CD8-positive, alpha-beta T cell (primary cell): ENCODE measurements at places on chromosomes 13 and 19.

- DNase-seq, result no peak
Observed at GRCh38 chr13:110989331-110989730, 74.5 kb upstream of the ANKRD10 start.

DNA sequence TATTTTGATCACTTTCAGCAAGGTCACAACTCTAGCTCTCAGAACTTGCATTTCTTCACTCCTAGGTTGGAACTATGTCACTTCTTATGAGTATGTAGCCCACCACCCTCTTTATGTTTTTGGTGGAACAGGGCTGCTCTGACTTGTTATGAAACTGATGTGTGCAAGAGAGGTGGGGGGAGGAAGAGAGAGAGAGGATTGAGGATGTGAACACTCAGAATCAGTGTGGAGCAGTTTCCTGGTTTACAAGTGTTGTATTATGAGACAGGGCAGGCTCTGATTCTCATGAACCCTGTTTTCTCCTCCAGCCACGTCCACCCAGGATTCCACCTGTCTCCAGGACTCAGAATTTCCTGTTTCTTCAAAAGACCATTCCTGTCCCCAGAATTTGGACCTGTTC is 16.1 kb downstream of the ZNF317 start:
- DNase-seq, result no peak

DNA sequence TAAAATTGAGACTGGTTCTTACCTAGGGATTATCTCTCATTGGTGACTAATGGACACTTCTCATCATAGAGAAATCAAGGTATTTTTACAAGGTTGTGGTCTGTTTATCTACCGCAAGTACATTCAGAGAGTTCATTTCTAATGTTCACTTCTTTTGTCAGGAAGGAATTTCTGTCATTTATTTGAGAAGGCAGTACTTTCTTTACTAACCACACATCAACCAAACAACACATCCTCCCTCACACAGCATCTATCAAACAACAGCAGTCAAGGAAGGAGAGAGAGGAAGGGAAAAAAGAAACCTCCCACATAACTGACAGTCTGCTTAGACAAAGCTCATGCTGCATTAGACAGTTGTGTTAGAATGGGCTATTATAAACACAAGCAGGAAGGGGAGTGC is 182.3 kb upstream of the KLF12 start:
- DNase-seq, result peak; percentile 12

GRCh38 chr13:51488212-51488611 is 35.4 kb upstream of the INTS6 start:
- no peak for DNase-seq

GRCh38 chr13:44955406-44955805 is 33.9 kb downstream of the NUFIP1 start:
- DNase-seq, result no peak

DNA sequence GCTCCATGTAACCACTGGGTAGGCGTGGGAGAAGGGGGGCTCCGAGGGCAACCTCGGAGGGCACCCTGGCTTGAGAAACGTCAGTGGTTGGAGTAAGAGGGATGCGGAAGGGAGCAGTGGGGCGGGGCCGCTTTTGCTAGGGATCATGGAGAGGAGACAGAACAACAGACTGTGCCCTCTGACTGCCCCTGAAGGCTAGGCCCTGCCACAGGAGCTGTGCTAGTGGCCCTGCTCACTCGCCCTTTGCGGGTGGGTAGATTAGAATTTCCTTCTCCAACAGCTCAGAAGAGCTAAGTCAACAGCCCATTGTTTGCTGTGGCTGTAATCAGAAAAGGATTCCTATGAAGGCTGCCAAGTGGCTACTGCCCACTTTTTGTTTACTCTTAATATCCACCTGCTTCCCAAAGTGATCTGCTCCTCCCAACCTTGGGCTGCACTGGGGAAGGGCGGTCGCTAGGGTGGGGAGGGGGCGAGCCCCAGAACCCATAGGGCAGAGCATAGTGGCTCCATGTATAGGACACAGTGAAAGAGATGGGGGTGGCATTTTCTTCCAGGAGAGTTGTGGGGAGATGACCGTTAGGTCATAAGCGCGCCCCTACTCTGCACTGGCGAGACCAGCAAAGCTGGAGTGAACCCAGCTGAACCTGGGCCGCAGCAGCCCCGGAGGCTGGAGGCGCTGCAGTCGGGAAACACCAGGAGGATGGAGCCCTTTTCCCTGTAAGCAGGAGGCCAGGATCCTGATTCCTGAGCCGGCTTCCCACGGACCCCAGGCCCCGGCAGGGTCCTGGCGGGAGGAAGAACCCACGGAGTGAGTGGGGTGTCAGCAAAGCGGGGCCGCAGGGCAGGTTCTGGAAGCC is 1.9 kb upstream of the C1QTNF9 start:
- DNase-seq, result no peak

DNA sequence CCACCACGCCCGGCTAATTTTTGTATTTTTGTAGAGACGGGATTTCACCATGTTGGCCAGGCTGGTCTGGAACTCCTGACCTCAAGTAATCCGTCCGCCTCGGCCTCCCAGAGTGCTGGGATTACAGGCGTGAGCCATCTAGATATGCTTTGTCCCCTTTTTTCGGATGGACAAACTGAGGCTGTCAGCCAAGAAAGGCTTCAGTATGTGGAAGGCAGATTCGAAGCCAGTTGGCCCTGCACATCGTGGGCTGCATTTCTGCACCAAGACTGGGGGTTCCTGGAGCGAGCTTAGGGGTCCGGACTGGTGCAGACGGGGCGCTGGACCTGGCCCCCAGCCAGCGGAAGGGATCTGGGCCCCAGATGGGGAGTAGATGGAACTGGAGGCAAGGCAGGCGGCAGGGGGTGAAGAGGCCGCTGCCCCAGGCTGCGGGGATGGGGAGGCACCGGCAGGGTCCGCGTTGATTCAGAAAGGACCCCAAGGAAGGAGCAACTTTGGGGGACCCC is 9.7 kb upstream of the JUND start:
- DNase-seq, result no peak

GRCh38 chr13:108657519-108657918 is 28.1 kb downstream of the MYO16 start:
- DNase-seq, result no peak

DNA sequence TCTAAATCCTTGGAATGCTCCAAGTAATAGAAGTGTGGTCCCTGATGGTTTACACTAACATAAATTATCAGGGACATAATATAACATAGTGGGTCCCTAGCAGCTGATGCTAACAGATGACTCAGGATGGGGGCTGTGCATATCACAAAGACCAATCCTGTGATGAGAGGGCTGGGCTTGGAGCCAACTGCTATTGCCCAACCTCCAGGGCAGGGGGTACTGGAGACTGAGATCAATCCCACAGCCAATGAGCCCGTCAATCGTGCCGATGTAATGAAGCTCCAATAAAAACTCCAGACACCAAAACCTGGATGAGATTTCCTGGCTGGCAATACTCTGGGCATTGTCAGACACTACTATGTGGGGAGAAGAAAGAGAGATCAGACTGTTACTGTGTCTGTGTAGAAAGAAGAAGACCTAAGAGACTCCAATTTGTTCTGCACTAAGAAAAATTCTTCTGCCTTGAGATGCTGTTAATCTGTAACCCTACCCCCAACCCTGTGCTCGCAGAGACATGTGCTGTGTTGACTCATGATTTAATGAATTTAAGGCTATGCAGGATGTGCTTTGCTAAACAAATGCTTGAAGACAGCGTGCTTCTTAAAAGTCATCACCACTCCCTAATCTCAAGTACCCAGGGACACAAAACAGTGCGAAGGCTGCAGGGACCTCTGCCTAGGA is 33.4 kb downstream of the ABCC4 start:
- no peak for DNase-seq

- no peak for DNase-seq
Observed at GRCh38 chr13:50468849-50469669, 374.4 kb downstream of the DLEU7 start.

DNA sequence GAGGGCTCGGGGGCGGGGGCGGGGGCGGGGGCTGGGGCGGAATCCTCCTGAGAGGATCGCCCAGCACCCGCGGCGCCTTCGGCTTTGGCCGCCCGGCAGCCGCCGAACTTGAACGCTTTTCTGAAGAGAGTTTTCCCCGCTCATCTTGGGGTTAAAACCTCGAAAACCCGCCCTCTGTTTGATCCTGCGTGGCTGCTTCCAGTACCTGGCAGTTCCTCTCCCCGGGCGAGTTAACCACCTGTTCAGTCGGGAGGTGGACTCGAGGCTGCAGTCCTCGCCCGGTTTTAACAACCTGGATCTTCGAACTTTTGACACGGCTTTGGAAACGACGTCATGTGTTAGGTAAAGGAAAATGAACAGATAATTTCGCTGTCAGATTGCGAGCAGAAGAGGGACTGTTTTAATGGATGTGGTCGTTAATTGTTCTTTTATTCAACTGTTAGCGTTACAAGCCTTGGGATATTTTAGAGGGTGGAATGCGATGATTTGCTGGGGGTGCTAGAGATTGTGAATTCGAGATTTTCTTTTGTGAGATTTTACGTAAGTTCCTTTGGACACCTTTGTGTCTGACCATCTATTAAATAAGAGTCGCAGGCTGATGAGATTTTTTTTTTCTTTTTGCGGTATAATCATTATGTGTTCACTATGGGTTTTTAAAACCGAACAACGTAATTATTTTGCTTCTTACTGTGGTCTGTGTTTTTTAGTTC is 1.0 kb downstream of the FNDC3A start:
- DNase-seq, result no peak

- DNase-seq, result peak; percentile 55
Observed at GRCh38 chr19:2578901-2579677, 103.2 kb downstream of the GADD45B start.

GRCh38 chr13:50957620-50958019 is 48.0 kb downstream of the RNASEH2B start:
- DNase-seq, result no peak

GRCh38 chr13:25864936-25865335 is 186.9 kb downstream of the SHISA2 start:
- DNase-seq, result no peak

DNA sequence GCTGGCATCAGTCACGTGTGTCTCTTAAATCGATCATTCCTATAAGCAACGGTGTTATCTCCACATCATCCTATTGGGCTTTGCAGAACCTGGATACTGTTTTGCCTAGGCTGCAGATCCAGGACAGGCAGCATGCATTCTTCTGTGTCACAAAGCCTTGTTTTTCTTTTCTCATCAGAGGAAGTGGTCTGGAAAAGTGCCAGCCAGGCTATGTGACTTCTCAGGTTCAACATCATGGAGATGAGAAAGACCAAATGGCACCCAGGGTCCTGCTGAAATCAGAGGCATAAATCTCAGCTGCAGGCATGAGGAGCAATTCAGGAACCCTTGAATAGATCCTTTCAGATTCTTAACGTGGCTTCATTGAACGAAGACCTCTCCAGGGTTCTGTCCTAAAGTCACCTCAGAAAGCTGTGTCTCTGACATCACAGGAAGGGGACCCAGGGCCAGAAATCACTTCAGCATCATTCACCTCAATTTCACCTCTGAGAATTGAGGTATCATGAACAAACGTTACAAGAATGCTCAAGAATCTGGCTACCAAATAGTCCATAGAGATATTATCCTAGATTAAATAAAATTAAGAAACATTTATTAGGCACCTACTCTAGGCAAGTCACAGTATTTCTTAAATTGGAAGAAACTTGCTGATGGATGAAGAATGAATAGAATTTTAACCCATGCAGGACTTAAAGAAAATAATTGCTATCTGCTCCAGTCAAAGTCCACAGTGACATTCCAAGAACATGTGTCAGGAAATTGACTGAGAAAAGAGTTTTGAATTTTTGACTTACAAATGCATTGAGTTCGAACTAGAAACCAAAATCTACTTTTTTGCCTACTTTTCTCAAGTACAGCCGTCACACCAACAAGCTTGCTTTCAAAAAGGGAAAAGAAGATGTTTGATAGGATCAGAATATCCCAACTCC is 124.1 kb downstream of the COG6 start:
- DNase-seq, result peak; percentile 45

DNA sequence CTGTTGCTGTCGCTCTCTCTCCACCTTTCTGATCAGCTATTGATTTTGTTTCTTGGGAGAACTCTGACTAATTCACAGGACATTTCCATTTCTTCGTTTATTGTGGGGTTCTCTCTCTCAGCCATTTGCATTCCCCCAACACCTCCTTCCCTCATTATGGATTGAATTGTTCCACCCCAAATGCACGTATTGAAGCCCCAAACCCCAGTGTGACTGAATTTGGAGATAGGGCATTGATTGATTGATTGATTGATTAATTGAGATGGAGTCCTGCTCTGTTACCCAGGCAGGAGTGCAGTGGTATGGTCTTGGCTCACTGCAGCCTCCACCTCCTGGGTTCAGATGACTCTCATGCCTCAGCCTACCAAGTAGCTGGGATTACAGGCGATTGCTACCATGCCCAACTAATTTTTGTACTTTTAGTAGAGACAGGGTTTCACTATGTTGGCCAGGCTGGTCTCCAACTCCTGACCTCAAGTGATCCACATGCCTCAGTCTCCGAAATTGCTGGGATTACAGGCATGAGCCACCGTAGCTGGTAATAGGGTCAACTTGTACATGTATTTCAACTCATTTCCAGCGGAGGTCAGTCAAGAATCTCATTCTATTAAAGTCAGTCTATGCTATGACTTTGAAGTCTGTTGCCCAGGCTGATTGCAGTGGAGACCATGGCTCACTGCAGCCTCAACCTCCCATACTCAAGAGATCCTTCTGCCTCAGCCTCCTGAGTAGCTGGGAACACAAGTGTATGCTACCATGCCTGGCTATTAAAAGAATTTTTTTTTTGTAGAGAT is 13.6 kb downstream of the NFILZ start:
- no peak for DNase-seq

GRCh38 chr19:28956961-28957360 is 256.0 kb downstream of the UQCRFS1 start:
- DNase-seq, result no peak

DNA sequence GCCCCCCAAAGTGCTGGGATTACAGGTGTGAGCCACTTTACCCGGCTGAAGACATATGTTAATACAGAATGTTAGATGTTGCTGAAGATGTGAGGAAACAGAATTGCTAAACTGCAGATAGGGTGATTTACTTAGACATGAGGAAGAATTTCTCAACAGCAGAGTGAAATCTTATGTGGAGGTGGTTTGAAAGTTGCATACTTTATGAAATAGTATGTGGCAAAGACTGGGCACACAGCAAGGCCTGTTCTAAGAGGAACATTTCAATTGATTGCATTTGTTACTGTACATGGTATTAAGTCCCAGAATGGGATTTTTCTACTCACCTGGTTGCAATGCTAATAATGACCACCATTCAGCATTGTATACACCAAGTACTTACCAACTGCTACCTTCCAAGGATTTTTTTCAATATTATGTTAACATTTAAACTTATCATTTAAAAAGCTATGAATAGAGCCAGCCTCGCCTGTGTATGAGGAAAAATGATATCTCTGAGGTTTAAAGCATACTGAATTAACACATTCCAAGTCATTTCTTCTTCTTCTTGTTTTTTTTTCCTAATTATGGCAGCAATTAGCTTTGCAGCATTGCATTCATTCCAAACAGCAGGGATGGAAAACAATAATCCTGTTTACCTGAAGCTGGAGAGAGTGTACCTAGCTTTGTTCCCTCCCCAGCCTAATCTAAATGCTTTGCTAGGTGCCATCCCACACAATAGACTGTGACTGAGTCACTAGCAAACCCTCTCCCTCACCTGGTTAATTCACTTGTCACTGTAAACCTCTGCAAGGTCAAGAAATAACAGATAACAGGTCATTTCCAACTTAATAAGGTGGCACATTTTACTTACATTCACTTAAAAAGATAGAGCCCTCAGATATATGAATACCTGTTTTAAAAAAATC is 19.4 kb upstream of the KLF5 start:
- DNase-seq, result no peak
